Stimulated activated CD8-positive, alpha-beta memory T cell treated with anti-CD3 and anti-CD28 coated beads, Interleukin-4, amount 100 ng/mL, for 1 hour (primary cell): ENCODE measurements at places on chromosomes 7 and 10.

- no peak for DNase-seq
Observed at GRCh38 chr10:78626471-78626870, 442.3 kb upstream of the ZMIZ1 start.

DNA sequence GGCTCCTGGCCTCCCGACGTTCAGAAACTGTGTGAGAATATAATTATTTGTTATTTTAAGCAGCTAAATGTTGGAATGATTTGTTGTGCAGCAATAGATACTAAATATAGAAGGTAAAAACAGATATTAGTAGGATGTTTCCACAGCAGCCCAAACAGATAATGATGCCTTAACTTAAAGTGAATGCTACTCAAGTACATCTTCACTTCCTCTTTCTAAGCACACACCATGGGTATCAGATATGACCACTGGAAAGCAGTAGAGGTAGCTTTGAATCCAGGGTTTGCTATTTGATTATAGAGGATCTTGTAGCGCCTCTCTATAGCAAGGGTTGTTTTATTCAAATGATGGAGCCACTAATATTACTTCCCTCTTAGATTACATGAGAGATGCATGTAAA, 38.2 kb upstream of the BET1 start:
- DNase-seq: no peak

- DNase-seq: no peak
Observed at GRCh38 chr7:44580945-44581878, 819 bp downstream of the TMED4 start.

DNA sequence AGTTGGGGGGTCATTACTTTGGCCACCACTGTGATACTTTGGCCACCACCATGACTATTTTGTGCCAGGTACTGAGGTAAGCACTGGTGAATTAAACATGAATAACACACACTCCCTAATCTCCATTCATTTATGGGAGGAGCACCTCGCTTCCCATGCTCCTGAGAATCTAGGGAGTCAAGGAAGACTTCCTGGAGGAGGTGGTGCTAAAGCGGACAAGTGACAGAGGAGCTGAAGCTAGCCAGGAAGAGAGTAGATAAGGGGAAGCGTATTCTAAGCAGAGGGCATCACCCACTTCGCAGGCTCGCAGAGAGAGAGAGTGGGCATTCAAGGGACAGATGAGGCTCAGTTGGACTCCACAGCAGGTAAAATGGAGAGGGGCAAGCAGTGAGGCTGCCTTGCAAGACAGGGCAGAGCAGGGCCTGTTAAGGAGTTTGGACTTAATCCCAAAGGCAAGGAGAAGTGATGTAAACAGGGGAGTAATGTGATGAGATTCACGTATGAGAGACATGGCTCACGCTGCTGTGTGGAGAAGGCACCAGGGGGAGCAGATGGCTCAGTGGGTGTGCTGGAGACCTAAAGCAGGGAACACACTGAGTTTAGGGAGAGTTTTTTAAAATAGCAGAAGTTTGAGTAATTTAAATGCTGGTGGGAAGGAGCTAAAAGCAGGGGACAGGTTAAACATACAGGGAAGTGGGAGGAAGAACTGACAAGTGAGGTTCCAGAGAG, 21.3 kb upstream of the TMEM248 start:
- DNase-seq: no peak

- DNase-seq: no peak
Observed at GRCh38 chr10:97547962-97548361, 24.6 kb upstream of the ANKRD2 start.

DNA sequence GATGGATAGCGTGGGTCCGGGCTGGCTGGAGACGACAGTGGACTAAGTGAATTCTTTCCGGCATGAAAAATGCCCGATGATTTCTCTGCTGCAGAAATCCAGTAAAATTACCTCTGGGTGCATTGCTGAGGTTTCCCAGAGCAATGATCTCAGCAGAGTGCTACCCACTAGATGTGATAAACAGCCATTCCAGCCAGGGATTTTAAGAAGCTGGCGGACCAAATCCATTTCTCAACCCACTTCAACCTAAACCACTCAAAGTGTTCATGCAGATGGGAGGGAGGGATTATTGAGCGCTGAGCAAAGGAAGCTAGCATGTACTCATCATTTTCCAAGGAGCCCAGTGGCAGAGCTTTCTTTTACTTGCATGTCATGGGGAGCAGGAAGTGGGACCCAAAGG, 116.7 kb downstream of the PRKCQ start:
- no peak for DNase-seq
